ENCODE measurements at places on chromosomes 7 and 10. TPM values are rescaled to one million over a fixed set of nuclear protein-coding genes. Genes with fewer than 3 reads are reported as not detected.
A peak's percentile ranks its signal among the peaks of the same experiment; 100 is the strongest.

GRCh38 chr10:70323138-70323696, 39.4 kb upstream of the NPFFR1 start:
- DNase-seq: no peak
- no peak overlapping the region for H3K4me3 ChIP-seq
- H3K27me3 ChIP-seq: no peaks in the 10 kb centered on the region

DNA sequence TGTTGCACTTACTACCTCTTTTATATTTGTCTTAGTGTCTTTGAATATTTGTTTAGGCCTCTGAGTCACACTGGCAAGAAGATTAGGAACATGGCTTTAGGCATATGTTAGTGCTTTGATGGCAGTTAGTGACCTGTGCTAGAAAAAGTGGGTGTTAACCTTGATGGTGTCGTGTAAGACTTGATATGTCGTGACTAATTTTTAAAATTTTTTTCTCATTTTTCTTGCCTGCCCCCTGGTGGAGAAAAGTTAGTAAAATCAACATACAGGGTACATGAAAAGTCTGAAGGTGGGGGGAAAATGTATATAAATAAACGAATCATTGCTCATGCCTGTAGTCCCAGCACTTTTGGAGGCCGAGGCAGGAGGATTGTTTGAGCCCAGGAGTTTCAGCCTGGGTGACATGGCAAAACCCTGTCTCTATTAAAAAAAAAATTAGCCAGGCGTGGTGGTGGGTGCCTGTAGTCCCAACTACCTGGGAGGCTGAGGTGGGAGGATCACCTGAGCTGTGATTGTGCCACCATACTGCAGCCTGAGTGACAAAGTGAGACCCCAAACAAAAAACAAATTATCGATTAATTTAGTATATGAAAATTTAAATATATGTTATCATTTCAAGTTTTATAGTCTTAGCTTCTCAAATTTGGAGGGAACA, 44.6 kb downstream of the TAX1BP1 start:
- H3K4me1 ChIP-seq: no peaks in the 10 kb centered on the region
- DNase-seq: no peak
- no peaks in the 10 kb centered on the region for H3K27me3 ChIP-seq

- no peak for DNase-seq
- H3K4me1 ChIP-seq: no peaks in the 10 kb centered on the region
- no peak overlapping the region for H3K4me3 ChIP-seq
- no peaks in the 10 kb centered on the region for H3K27me3 ChIP-seq
- H3K36me3 ChIP-seq: no peaks in the 10 kb centered on the region
These were observed 29.9 kb downstream of the GPR22 start for GRCh38 chr7:107499731-107500130.

HOXA11 gene
- total RNA-seq: 10.4 TPM

DNA sequence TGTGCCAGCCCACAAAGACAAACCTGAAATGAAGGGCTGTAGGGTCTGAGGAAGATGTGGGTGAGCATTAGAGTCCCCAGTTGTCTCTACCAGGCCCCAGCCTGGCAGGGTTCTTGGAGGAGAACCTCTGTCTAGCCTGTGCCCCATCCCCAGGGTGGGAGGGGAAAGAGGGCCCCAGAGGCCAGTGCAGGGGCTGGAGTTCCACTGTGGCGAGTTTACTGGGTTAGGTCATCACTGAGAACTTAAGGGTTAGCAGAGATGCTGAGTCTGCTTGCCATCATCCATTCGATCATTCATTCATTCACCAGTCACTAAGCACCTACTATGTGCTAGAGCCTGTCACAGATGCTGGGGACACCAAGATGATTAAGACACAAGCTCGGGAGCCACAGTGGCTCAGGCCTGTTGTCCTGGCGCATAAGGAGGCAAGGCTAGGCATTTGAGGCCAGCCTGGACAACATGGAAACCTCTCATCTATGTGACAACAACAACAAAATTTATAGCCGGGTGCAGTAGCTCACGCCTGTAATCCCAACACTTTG, 2.6 kb downstream of the ANKRD2 start:
- no peak overlapping the region for H3K27ac ChIP-seq
- H3K4me3 ChIP-seq: no peak overlapping the region
- no peak for DNase-seq
- no peaks in the 10 kb centered on the region for H3K36me3 ChIP-seq

DNA sequence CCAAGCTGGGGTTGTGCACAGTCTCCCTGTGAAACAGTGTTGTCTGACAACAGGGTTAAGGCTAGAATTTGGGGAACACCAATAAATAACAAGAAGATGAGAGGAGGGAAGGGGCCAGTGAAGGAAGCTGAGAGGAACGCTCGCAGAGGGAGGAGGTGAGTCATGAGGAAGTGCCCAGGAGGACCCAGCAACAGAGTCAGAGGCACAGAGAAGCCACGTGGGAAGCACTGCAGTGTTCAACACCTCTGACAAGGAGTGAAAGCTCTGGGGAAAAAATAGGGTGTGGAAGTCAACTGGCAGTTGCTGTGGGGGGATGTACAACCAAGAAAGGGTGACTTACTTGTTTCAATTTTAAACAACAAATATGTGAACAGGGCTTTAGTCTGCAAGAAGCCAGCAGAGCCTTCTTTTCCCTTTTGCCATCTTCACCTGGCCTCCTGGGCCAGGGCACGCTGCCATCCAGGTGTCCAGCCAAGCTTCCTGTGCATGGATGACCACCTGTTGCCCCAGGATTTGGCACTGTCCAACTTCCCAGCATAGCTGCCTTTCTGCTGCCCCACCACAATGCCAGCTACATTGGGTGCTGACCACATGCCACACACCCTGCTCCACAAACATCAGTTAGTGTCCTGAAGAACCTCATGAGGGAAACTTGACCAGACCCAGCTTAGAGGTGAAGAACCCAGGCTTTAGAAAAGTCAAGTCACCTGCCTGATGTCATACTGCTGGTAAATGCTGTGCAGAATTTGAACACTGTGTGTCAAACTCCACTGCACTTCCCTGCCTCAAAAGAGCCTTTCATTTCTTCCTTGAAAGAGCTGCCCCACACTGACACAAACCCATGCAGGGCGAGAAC, 69.6 kb downstream of the ATXN7L1 start:
- H3K4me1 ChIP-seq: no peaks in the 10 kb centered on the region
- no peaks in the 10 kb centered on the region for H3K27me3 ChIP-seq
- H3K36me3 ChIP-seq: no peaks in the 10 kb centered on the region
- no peak for DNase-seq
- H3K4me3 ChIP-seq: no peak overlapping the region

CDC14C gene
- total RNA-seq: not detected

GRCh38 chr7:82701949-82702348, 258.4 kb upstream of the CACNA2D1 start:
- no peak overlapping the region for H3K4me3 ChIP-seq
- no peaks in the 10 kb centered on the region for H3K27me3 ChIP-seq
- H3K27ac ChIP-seq: no peak overlapping the region
- H3K4me1 ChIP-seq: no peaks in the 10 kb centered on the region

DNA sequence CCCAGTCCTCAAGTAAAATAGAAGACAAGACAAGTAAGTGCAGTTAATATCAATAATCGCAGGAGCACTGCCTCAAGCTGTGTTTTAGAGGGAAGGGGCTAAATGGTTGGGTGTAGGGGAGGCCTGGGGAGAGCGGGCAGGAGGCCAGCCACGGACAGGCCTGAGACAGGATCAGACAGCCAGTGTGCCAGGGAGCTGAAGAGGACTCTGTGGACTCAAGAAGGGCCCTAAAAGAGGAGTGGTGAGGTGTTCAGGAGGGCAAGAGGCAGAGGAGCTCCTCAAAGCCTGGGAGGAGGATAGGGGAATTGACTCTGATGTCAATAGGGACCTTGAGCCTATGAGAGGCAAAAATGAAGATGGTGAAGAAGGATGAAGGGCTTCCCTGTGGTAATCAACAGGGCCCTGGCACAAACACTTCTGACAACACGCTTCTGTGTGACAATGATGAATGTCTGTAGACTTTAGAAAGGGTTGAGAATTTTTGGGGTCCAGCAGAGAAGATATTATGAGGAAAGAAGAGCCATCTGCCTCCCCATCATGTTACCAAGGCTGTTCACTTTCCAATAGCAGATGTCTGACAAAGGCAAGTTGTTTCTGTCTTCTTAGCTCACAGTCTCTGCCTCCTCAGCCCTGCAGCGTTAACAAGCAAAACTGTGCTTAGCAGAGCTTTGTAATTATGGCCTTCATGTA, 2.4 kb upstream of the PTPRE start:
- H3K36me3 ChIP-seq: no peaks in the 10 kb centered on the region
- DNase-seq: no peak
- H3K4me1 ChIP-seq: peaks cover 6% of the 10 kb centered on the region
- no peak overlapping the region for H3K4me3 ChIP-seq

GRCh38 chr10:47175181-47176123, 124.5 kb upstream of the GDF10 start:
- H3K36me3 ChIP-seq: no peaks in the 10 kb centered on the region
- H3K27me3 ChIP-seq: no peaks in the 10 kb centered on the region
- no peak overlapping the region for H3K4me3 ChIP-seq
- no peaks in the 10 kb centered on the region for H3K4me1 ChIP-seq

- H3K4me3 ChIP-seq: no peak overlapping the region
- H3K27ac ChIP-seq: no peak overlapping the region
- H3K27me3 ChIP-seq: no peaks in the 10 kb centered on the region
- H3K4me1 ChIP-seq: no peaks in the 10 kb centered on the region
These were observed 488.9 kb downstream of the SH2D4B start for GRCh38 chr10:81026591-81026990.

DNA sequence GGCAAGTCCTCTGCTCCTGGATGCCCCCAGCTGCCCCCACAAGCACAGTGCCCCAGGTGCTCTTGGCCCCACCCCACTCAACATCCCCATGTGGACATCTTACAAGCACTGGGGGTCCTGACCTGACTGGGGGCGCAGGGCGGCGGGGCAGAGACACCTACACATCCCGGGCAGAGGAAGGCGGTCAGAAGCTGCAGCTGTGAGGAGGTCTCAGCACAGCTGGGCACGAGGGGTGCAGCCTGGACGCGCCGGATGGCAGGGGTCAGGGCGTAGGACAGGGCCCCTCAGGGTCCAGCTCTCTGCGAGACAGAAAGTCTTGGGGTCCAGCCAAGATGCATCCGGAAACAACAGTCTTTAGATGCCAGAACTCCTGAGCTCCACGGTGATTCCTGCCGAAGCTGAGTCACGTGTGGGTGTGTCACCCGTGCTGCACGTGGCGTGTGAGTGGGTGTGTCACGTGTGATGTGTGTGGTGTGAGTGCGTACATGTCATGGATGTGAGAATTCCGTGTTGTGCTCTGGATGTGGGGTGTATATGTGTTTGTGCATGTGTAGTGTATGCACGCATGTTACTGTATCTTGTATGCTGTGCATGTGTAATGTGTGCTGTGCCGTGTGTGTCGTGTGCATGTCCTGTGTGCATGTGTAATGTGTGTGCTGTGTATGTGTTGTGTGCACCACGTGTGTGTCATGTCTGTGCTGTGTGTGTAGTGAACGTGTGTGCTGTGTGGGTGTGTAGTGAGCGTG, 5.1 kb downstream of the VENTX start:
- H3K4me1 ChIP-seq: no peaks in the 10 kb centered on the region
- DNase-seq: no peak
- H3K36me3 ChIP-seq: no peaks in the 10 kb centered on the region
- no peak overlapping the region for H3K4me3 ChIP-seq
- H3K27me3 ChIP-seq: peaks cover 92% of the 10 kb centered on the region

- no peaks in the 10 kb centered on the region for H3K36me3 ChIP-seq
- H3K4me3 ChIP-seq: no peak overlapping the region
- no peak for DNase-seq
- H3K4me1 ChIP-seq: no peaks in the 10 kb centered on the region
- H3K27ac ChIP-seq: no peak overlapping the region
- no peaks in the 10 kb centered on the region for H3K27me3 ChIP-seq
These were observed 181.4 kb upstream of the SHH start for GRCh38 chr7:155993420-155994278.

- no peaks in the 10 kb centered on the region for H3K4me1 ChIP-seq
- no peak overlapping the region for H3K4me3 ChIP-seq
- no peak for DNase-seq
- H3K27ac ChIP-seq: peak overlapping the region; percentile 72
These were observed 78.6 kb downstream of the SORCS1 start for GRCh38 chr10:107085665-107086525.

TMEM140 gene
- 46.9 TPM for total RNA-seq

DNA sequence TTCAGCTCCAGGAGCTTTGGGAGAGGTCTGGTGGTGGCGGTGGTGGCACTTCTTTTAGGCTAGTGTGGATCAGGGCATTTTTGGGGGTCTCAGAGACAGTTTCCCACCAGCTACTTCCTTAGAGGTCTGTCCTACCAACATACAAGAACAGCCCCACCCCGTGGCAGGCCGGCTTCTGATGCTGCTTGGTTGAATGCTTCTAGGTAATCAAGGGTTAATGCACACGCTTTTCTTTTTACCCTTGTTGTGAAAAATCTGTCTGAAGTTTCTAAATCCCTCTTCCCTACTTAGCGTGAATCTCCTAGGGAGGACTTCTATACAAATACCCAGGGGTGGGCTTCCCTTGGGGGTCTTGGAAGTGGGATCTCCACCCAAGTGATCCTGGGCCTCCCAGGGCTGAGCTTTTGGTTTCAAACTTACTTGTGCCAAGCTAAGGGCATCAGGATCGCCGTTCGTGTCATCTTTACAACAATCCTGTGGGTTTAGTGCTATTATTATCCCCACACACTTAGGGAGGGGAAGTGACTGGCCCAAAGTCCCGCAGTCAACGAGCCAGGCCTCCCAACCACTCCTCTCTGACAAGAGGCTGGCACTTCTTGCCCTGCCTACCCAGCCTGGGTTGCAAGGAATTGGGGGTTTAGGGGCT, 1.7 kb downstream of the SH2B2 start:
- peaks cover 29% of the 10 kb centered on the region for H3K4me1 ChIP-seq
- DNase-seq: no peak
- no peaks in the 10 kb centered on the region for H3K36me3 ChIP-seq
- H3K27me3 ChIP-seq: no peaks in the 10 kb centered on the region
- H3K4me3 ChIP-seq: peak overlapping the region; percentile 94
- H3K27ac ChIP-seq: no peak overlapping the region

GRCh38 chr10:78524342-78524741, 490.7 kb downstream of the RPS24 start:
- H3K36me3 ChIP-seq: no peaks in the 10 kb centered on the region
- DNase-seq: no peak
- no peaks in the 10 kb centered on the region for H3K4me1 ChIP-seq
- no peak overlapping the region for H3K27ac ChIP-seq

GRCh38 chr10:43921881-43922280, 273.2 kb upstream of the ZNF32 start:
- H3K4me3 ChIP-seq: no peak overlapping the region
- H3K27me3 ChIP-seq: no peaks in the 10 kb centered on the region
- no peaks in the 10 kb centered on the region for H3K4me1 ChIP-seq
- H3K27ac ChIP-seq: no peak overlapping the region
- no peak for DNase-seq
- no peaks in the 10 kb centered on the region for H3K36me3 ChIP-seq

- no peak for DNase-seq
- no peak overlapping the region for H3K4me3 ChIP-seq
- no peaks in the 10 kb centered on the region for H3K36me3 ChIP-seq
- H3K4me1 ChIP-seq: no peaks in the 10 kb centered on the region
- H3K27ac ChIP-seq: no peak overlapping the region
These were observed 54.6 kb downstream of the HACD1 start for GRCh38 chr10:17562614-17563013.

GRCh38 chr7:98137826-98138151, 31.1 kb downstream of the LMTK2 start:
- H3K4me1 ChIP-seq: no peaks in the 10 kb centered on the region
- peaks cover 39% of the 10 kb centered on the region for H3K36me3 ChIP-seq
- no peak for DNase-seq
- H3K27me3 ChIP-seq: no peaks in the 10 kb centered on the region

C10orf90 gene
- total RNA-seq: not detected
